ENCODE measurements at places on chromosomes 1 and 21. TPM values are rescaled to one million over a fixed set of nuclear protein-coding genes. Genes with fewer than 3 reads are reported as not detected.

The ABCG1 gene
- 17.7 TPM for total RNA-seq

The FCRL2 gene
- total RNA-seq, result not detected

The PHLDA3 gene
- 26.6 TPM for total RNA-seq

The OR2T2 gene
- total RNA-seq, result not detected

The LZIC gene
- 47.2 TPM for total RNA-seq

The KLF17 gene
- total RNA-seq, result not detected

The NEXN gene
- total RNA-seq, result 6.1 TPM

The COL8A2 gene
- 3.6 TPM for total RNA-seq

The SLC5A9 gene
- total RNA-seq, result not detected

The DDOST gene
- 227 TPM for total RNA-seq

The MXRA8 gene
- 1.2 TPM for total RNA-seq

The SMIM1 gene
- total RNA-seq, result 0.66 TPM

The ASTN1 gene
- total RNA-seq, result not detected

The KIAA0040 gene
- 34.4 TPM for total RNA-seq

The LMOD1 gene
- total RNA-seq, result not detected

The SLC30A1 gene
- 65.0 TPM for total RNA-seq

The HMCN1 gene
- total RNA-seq, result 9.6 TPM

The DIO1 gene
- not detected for total RNA-seq

The GBP2 gene
- 38.4 TPM for total RNA-seq

The NPR1 gene
- total RNA-seq, result 3.7 TPM

The KCNJ10 gene
- not detected for total RNA-seq

The MX1 gene
- total RNA-seq, result 6.1 TPM

The OLFML2B gene
- 0.40 TPM for total RNA-seq

The SPRR2A gene
- total RNA-seq, result not detected

The ARMH1 gene
- not detected for total RNA-seq

The GRIK3 gene
- not detected for total RNA-seq

The SLC35E2B gene
- 37.2 TPM for total RNA-seq

The HNRNPU gene
- 609 TPM for total RNA-seq

The LAX1 gene
- total RNA-seq, result 0.13 TPM

The MMEL1 gene
- total RNA-seq, result 1.1 TPM

The TSTD1 gene
- total RNA-seq, result 7.4 TPM

The S100A1 gene
- not detected for total RNA-seq

The DRAXIN gene
- 0.93 TPM for total RNA-seq

The ATAD3C gene
- not detected for total RNA-seq

The LSM10 gene
- total RNA-seq, result 8.9 TPM

The OR2T34 gene
- total RNA-seq, result not detected

The ATP5PO gene
- 191 TPM for total RNA-seq

The CFAP107 gene
- total RNA-seq, result not detected

The FBLIM1 gene
- total RNA-seq, result 466 TPM

The EFNA4 gene
- 7.0 TPM for total RNA-seq

The ACTA1 gene
- total RNA-seq, result not detected

The SYTL1 gene
- total RNA-seq, result not detected

The RGS5 gene
- total RNA-seq, result 21.0 TPM

The KRTAP10-6 gene
- not detected for total RNA-seq

The ABCA4 gene
- 2.3 TPM for total RNA-seq

The PKLR gene
- total RNA-seq, result not detected

The RPTN gene
- total RNA-seq, result not detected
